ENCODE measurements at places on chromosomes 7 and 10.

DNA sequence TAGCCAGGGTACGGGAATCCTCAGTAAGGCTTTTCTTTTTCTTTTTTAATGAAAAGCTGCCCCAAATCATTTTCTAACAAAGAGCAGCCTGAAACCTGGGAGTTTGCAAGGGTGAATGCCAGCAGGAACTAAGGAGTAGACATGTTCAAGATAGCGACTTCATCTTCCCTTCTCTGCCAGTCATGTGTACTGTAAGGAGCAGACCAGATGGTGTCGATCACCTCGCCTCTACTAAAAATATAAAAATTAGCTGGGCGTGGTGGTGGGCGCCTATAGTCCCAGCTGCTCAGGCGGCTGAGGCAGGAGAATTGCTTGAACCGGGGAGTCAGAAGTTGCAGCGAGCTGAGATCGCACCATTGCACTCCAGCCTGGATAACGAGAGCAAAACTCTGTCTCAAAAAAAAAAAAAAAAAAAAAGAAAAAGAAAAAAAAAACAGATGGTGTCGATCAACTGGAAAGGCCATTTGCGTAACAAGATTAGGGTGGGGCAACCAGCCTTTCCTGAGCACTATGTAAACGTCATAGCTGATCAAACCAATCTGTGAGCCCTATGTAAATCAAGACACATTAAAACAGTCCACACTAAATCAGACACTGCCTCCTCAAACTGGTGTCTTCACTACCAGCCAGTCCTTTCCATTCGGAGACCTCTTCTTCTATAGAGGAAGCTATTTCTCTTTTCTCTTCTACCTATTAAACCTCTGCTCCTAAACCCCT lies 33.8 kb downstream of the NOLC1 start:
- no peak for DNase-seq

GRCh38 chr10:59754951-59755350 lies 1.7 kb upstream of the MRLN start:
- DNase-seq, result no peak

DNA sequence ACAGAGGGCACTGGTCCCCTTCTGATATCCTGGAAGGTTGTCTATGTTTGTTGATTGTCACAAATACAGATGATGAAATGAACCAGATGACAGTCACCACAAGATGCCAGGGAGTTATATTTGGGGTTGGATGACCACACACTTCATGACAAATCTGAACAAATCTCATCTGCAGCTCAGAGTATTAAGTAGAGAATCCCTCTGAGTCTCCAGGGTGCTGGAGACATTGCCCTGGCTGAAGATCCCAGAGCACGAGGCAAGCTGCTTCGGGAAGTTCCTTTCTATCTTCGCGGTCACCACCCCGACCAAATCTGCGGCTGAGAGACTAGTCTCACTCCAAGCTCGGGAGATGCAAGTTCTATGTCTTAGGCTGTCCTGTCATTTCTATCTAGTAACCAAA lies 9.0 kb downstream of the DENND2A start:
- no peak for DNase-seq

DNA sequence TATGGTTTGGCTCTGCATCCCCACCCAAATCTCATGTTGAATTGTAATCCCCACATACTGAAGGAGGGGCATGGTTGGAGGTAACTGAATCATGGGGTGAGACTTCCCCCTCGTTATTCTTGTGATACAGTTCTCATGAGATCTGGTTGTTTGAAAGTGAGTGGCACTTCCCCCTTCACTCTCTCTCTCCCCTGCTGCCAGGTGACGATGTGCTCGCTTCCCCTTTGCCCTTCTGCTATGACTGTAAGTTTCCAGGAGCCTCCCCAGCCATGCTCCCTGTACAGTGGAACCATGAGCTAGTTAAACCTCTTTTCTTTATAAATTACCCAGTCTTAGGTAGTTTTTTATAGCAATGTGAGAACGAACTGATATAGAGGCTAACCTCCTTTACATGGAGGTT lies 16.6 kb downstream of the PLPP4 start:
- DNase-seq, result no peak

DNA sequence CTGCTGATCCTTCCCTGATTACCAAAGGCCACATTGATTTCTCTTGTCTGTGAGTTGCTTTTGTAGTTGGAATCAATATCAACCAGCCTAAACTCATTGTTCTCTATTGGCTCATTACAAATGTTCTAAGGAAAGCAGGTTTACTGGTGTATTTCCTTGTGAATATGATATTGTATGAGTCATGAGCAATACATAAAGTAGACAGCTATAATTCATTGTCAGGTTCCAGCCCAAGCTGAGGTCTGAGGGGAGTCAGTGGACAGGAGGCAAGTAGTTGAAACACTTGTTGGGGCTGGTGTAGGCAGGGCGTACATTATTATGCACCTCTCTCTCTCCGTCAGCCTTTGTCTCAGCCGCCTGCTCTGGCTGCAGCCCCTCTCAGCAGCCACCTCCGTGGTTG lies 451.7 kb downstream of the IPMK start:
- DNase-seq, result no peak

DNA sequence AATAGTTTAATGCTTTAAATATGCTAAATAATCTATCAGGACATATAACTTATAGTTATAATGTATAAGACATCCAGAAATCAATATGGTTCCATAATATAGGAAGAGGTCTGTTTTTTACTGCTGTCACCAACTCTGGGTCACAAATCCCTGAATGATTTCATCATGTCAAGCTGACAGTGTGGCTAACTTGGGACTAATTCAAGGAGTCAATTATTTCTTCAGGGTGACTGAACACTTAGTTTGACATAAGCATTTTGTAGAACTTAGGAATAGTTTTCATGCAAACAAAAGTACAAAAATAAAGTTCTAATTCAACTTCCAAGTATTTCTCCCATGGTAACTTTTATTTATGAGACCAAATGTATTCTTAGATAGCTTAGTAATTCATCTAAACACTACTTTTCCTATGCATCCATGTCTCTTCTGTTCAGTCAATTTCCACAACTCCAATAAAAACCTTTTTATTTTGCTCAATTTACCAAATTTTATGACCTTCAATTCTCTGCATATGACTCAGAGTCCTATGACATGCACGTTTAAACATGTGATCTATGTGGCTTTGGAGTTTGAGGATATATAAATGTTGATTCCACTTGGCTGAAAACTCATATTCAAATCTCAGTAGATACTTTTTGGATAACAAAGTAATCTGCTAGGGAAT lies 40.3 kb upstream of the GNAT3 start:
- no peak for DNase-seq

- no peak for DNase-seq
These were observed 513 bp downstream of the HOXA7 start for GRCh38 chr7:27155816-27156507.

DNA sequence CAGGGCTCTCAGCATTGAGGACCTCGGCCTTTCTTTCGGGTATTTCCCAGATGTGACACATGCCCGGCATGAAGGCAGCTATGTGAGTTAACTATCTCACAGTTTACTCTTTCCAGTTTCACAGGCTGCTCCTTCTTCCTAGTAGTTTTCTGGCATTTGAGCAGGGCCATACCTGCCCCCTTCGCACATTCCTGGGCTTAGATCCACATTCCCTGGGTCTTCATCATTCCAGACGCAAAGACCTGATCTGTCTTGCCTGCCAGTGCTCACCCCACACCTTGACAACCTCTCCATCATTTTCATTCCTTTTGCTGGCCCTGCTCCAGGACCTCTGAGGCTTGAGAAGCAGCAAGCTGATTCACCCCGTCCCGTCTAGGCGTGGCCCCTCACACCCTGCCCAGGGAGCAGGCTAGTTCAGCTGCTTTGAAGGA lies 227.5 kb downstream of the WDR11 start:
- DNase-seq, result no peak

DNA sequence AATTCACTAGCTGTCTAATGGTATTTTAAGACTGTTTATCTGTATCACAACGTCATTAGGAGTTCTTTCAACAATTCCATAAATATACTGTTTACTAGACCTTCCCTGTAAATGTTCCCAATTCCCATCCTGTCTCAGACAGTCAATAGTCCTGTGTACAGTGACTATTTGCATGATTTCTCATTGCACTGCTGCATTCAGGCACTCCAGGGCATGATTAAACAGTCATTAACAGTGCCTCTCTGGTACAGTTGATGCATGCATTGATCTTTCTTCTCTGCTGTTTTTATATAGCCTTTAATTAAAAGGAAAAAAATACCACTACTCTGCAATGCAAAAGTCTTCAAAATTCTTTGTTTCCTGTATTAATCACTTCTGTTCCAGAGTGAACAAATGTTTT lies 51.5 kb upstream of the MTURN start:
- no peak for DNase-seq

DNA sequence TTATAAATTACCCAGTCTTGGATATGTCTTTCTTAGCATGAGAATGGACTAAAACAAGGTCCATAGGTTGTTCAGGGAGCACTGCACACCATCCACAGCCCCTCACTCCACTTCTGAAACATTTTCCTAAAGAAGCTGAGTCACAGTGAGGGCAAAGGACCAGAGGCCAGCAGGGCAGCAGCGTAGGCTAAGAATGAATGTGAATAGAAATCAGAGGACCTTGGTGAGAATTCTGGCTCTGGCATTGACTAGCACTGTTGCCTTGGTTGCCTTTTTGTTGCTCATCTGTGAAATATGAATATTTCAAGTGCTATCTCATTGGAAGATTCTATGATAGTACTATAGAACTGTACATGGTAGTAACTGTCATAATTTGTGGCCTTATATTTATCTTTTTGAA lies 41.7 kb upstream of the TOMM7 start:
- no peak for DNase-seq

DNA sequence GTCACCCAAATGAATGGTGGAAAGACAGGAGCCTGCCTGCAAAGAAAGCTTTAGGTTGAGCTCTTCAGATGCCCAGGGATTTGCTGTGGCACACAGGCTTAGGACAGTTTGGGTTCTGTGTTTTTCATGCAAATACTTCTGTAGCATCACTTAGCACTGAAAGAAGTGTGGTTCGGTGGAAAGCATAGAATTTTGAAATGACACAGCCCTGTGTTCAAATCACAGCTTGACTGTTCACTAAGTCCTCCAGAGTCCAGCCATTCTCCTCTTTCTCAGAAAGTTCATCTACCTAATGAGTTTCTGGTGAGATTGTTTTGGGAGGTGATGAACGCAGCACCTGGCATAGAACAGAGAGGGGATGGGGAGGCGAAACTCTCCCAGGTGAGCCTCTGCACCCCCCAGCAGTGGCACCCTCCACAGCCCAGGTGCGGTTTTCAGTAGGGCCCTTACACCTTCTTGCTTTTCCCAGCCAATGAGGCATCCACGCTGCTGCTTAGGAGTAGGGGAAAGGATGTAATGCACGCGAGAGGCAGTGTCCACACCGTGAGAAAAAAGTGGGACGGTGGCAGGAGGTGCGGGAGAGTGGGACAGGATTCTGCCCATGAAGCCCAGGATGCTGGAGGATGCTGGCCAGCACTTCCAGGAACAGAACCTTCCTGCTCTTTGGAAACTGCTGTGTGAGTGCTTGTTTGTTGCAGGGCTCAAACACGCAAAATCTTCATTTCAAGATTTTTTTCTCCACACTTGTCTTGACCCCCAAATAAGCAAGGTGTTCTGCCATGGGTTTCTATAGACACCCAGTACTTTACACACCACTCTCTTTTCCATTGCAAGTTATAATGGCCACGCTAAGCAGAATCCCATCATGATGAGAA lies 11.6 kb downstream of the EN2 start:
- DNase-seq, result no peak

DNA sequence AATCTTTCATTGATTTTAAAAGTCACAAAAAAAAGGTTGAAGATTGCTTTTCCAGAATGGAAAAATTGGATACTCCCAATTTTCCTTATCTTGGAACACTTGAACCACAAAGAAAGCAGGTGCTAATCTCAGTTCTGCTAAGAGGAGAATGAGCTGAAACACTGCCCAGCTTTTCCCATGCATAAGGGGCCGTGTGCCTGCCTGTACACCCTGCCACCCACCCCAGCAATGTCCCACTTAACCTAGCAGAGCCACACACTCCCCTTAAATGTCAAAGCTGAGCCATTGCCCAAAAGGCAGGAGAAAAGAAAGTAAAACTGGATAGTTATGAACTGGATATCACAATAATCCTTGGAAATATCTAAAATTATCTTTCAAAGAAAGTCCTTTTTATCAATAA lies 13.4 kb downstream of the PDE1C start:
- DNase-seq, result no peak

DNA sequence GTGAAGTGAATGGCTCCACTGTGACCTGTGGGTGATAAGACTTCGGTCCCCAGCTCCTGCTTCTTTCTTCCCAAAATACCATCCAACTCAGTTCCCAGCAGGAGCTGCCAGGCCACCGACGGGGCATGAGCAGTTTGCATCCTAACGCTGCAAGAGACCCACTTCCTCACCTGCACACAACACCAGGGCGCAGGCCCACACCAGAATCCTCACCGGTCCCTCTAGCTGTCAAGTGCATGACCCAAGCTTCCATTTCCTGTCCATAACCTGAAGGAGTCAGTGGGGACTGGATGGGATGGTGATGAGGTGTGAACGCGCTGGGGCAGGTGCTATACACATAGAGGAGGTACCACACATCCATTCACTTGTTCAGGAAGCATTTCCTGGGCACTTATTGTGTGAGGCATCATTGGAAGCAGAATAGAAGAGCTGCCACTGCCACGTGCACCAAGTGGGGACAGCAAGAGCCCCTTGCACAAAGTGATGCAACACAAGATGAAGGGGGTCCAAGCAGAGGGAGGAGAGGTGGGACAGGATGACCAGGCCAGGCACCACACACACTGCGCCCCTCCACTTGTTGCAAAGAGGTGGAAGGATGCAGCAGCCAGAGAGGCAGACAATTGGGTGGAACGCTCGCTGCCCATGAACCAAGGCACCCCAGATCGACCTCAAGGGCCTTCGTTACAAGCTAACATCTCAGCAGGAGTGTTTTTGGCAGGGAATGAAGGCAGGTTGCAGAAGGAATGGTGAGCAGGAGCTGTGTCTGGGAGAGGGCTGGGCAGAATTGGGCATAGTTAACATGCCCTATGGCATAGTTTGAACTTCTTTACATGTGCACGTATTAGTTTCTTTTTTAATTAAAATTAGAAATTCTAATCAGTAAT lies 605.8 kb upstream of the MGMT start:
- DNase-seq, result no peak

GRCh38 chr7:30648744-30649540 lies 33.3 kb downstream of the CRHR2 start:
- DNase-seq, result no peak

GRCh38 chr7:112252141-112252540 lies 45.6 kb downstream of the ZNF277 start:
- DNase-seq, result no peak

GRCh38 chr10:130141878-130142277 lies 5.7 kb downstream of the GLRX3 start:
- DNase-seq, result no peak

DNA sequence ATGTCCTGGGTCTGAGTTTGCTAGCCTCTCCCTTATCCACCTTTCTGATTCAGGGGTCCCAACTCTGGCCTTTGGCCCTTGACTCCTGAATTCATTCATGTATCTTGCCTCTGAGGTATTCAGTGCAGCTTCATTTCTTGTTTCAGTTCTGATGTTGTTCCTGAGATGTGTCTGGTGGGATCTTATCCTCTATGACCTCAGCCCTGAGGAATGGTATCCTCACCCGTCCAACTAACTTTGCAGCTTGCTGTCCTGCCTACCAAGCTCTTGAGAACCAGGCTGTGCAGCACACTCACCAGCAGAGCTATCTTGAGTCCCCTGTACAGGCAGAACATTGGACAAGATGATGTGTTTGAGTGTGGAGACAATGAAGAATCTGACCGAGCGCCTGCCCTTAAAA lies 13.8 kb downstream of the SUFU start:
- DNase-seq, result no peak
